ENCODE measurements at places on chromosomes 4 and X.

DNA sequence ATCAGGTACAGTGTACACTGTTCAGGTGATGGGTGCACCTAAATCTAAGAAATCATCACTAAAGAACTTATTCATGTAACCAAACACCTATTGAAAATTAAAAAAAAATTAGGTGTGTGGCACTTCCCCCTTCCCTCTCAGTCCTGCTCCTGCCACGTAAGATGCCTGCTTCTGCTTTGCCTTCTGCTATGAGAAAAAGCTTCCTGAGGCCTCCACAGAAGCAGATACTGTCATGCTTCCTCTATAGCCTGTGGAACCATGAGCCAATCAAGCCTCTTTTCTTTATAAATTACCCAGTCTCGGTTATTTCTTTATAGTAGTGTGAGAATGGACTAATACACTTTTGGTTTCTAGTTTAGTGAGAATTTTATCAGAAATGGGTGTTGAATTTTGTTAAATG, 459.8 kb upstream of the DIPK2B start:
- DNase-seq: no peak

GRCh38 chr4:6758728-6759127, 23.8 kb upstream of the KIAA0232 start:
- DNase-seq: no peak

GRCh38 chr4:87066403-87067123, 131.8 kb downstream of the AFF1 start:
- DNase-seq: no peak

GRCh38 chr4:115834441-115834840, 721.0 kb upstream of the NDST4 start:
- no peak for DNase-seq

DNA sequence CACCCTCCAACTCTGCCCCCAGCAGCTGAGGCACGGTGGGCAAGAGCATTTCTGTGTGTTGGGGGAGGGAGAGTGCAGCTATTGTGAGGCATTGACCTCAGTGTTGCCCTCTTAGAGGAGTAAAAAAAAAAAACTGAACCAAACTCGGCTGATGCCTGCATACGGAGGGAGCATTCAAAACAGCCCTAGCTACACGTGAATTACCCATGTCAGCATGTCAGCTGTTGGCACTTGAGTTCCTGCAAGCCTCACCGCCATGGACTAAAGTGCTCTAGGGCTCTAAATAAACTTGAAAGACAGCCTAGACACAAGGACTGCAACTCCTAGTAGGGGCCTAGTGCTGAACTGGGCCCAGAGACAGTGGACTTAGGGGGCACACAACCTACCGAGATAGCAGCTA, 22.0 kb downstream of the ITIH6 start:
- DNase-seq: no peak

Data from mesothelial cell of epicardium (in vitro differentiated cells).